ENCODE measurements at places on chromosomes 4 and X.

DNA sequence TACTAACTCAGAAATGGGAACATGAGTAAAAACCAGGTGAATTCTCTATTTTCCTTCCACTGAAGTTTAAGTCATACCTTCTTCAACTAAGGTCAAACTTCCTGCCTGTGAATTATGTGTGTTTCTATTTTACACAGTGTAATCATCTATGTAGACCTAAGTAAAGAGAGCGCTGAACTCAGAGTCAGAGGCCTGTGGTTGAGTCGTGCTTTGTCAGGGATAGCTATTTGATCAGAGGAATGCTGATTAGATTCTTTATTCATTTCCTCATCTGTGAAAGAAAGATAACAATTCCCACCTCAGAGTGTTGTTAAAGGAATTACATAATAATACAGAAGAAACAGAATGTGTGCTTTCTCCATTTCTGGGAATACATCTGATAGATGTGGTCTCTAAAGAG, 654.1 kb downstream of the STIM2 start:
- no peak for DNase-seq

GRCh38 chrX:153693216-153694086, 5.7 kb downstream of the SLC6A8 start:
- no peak for DNase-seq

DNA sequence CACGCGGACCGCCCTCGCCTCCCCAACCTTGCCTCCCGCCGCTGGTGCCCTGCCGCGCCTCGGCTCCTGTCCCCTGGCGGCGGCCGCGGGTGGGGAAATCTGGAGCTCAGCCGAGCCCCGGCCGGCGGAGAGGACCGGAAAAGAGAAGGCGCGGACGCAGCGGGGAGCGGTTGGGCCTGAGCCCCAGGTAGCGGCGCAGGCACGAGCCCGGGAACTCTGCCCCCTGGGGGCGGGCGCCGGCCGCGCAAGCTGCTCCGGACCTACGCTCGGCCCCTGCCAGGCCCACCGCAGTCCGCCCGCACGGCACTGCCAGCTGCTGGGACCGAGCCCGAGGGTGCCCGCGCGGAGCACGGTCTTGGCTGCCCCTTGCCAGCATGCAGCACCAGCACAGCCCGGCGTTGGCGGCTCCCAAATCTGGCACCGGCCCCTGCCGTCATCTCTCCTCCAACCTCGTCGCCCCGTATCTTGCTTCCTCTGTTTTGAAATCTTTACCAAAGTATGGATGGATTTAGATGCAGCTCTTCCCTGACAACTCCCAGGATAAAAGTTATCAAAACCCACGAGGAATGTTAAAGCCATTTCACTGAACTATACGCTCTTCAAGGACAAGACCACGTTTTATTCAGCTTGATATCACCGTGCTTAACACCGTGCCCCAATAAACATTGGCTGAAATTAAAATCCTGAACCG, at the start of gene PRSS12:
TSS of gene PRSS12 (minus strand) at position 161 of the 691 bp plus-strand sequence. CDS start 283 bp downstream, outside the sequence.
- no peak for DNase-seq

DNA sequence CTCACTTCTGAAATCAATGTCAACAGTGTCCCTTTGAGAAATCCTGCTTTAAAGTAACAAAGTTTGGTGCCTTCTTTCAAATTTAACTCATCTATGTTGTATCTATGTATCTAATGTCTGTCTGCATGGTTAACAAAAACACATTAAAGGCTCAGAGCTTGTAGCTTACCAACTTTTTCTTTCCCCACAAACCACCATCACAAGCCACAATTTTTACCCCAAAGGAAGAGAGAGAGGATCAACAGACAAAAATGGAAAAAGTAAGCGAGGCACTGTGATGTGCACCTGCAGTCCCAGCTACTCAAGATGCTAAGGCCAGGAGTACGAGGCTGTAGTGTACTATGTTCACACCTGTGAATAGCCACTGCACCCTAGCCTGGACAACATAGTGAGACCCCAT, 17.2 kb downstream of the ATRX start:
- DNase-seq, result no peak

DNA sequence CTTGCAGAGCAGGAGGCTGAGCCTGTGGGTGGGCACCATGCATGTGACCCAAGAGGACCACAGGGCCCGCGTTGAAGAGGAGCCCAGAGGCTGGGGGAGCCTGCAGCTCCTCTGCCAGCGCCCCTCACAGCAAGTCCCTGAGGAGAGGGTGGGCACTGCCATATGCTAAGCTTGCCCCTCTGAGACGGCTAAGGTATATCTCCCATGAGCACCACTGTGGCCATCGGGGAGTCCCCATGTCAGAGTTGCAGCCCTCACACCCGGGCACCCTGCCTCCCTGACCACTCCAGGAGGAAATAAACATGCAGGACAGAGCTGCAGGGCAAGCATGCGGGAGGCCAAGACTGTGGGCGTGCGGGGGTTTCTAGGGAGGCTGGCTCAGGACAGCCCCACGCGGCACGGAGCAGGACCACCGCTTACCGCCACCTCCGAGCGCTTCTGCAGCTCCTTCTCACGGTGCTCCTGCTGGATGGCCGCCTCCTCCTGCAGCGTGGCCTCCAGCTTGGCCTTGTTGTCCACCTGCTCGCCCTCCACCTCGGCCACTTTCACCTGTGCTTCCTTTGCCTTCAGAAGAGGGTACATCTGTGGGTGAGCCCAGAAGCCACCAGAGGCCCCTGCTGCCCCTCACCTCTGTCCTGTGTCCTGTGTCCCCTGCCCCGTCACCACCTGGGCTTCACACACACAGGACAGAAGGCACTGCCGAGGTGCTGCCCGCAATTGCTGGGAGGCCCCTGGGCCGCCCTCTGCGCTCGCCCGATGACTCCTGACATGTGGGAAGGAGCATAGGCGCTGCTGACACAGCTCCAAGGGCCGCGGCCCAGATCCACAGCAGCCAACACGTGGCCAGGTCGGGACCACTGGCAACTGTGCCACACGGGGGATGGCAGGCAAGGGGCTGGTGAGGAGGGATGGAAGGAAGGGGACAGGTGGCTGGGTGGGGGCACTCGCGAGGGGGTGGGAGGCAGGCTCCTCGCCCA, 29.8 kb downstream of the FGFR3 start:
- no peak for DNase-seq

GRCh38 chr4:36921476-36922216, 322.9 kb upstream of the NWD2 start:
- DNase-seq, result no peak

DNA sequence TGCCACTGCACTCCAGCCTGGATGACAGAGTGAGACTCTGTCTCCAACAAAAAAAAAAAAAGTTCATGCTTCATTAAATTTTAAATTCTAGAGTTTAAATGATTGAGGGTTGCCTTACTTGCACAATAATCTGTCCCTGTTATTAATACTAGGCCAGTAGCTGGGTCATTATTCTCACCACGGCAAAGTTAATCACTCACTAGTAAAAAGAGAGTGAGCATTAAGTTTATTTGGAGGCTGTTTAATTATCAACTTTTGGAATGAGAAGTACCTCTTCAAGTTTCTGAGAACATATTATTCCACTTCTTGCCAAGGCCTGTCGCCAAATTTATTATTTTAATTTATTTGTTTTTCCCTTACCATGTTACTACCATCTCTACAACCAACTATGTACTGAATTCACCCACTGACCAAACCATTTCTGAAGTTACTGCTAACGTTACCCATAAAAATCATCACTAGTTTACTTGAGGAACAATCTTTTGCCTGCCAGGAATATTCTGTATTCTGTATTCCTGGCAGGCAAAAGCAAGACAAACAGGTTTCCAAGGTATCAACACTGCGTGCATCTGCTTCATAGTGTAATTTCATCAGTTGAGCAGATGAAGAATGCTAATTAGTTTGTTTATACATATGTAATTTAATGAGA, 26.5 kb downstream of the GUCY1A1 start:
- DNase-seq, result no peak

DNA sequence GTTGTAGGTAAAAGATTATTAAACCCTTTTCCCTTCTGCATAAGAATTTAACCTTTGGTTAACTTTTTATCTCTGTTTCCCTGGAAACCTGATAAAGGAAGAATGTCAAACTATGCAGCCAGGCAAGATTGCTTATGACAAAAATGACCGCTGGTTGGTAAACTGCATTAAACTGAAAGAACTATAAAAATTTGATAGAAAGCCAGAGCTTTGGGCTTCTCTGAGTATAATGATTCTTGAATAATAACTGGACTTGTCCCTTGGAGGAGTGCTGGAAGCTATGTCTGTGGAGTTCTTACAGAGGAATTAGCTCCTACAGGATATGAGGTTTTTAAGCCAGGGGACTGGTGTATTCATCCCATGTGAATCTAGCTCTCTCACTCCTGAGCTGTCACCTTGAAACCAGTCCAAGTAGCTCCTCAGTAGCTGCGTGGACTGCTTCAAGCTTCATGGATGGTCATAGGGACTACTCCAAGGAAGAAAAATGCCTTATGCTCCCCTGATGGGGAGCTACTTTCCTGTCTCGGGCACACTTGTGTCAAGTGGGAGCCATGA, 52.0 kb downstream of the RASL11B start:
- DNase-seq, result peak; percentile 72

DNA sequence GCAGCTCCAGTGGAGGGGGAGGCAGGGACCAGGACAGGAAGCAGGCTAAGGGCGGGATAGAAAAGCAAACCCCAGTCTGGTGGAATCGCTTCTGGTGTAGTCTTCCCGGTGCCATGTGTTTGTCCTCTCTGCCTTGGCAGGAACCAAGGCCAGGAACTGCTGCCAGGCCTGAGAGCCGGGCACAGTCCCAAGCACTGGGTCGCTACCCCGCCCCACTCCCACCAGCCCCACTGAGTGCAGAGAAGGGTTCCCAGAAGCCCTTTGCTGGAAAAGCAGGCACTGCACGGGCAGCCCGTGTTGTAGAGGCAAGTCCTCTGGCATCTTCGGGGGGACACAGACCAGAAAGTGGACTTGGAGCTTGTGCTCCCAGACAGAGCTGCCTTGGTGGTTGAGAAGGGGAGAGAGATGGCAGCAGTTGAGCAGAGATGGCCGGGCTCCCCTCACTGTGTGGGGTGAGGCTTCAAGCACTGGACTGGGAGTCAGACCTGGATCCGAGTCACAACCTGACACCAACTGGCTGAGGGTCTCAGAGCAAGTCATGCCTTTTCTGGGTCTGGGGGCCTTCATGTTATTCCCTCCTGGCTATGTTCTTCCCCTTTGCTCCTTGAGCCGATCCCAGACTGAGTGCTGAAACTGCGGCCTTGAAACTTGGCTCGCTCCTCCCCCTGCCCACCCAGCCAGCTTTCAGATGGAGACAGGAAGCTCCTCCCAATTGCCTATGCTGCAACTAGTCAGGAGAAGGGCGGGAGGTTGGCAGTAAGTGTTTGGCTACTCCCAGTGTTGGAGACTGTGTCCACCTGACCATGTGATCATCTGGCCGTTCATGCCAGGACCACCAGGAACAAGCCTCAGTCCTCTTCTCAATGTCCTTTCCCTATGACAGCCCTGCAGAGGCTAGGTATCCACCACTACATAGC, 59.7 kb upstream of the MTM1 start:
- DNase-seq, result no peak

- DNase-seq, result no peak
These were observed 140.6 kb upstream of the SPRY1 start for GRCh38 chr4:123255971-123256370.

- no peak for DNase-seq
These were observed 7.3 kb upstream of the IGFBP7 start for GRCh38 chr4:57117491-57117890.

- no peak for DNase-seq
These were observed 247.8 kb downstream of the SH2D1A start for GRCh38 chrX:124594017-124594651.

DNA sequence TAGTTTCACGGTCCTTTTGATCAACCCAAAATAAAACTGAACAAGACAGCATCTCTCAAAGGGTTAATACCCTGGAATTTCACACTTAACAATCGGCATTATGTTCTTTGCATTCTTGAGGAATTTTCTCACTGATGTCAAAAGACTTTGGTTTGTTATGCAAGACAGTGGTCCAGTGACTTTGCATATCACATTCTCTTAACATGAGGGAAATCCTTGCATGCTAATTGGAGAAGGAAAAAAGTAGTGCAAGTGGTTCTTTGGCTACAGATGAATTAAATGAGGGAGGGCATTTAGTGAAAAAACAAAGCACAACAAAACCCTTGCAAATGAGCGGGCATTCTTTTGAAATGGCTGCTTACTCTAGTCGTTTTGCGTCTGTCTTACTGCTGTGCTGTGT, 105.1 kb upstream of the LIMCH1 start:
- peak; percentile 74 for DNase-seq

DNA sequence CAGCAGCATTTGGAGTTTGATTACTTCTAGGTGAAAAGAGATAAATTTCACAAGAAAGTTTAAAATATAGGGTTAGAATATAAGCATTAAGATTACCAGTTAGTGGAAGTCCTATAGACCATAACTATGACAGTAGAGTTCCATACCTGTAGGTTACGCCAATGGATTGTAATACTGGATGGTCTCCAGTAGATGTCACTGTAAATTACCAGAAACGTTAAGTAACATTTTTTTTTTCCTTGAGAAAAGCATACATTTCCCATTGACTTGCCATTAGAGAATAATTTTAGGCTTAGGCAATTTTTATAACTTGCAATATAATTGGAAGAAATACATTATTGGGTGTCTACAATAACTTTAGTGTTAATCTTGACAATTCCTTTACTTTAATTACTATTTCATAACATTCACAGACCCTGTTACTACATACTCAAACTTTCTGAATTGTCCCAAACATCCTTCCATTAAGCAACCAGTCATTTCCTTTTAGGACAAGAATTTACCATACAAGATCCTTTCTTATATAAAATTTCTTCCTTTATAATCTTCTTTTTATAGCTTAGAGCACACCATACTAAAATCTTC, 304.1 kb upstream of the TECRL start:
- peak; percentile 3 for DNase-seq

GRCh38 chr4:163462556-163462955, 11.0 kb downstream of the TKTL2 start:
- DNase-seq, result no peak

DNA sequence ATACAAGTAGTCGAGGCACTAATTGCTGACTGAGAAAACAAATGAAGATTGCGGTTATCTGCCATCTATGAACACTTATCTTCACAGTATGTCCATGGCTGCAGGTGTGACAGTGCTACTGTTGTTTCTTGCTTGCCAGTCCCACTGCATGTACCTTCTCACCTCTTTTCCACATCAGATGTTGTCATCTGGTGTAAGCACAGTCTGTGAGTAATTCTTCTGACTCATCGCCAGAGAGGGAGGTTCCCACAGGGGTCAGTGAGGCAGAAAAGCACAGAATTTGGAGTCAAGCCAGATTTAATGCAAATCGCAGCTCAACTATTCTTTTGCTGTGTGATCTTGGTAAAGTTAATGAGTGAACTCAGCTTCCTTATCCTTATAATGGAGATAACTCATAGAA, 144.4 kb downstream of the GLRA2 start:
- DNase-seq, result peak; percentile 56
